ENCODE measurements at places on chromosomes 2 and 18. TPM values are rescaled to one million over a fixed set of nuclear protein-coding genes. Genes with fewer than 3 reads are reported as not detected.

Gene FHOD3
- total RNA-seq, result not detected

GRCh38 chr2:236676136-236676873 lies 106.7 kb downstream of the ACKR3 start:
- no peaks in the 10 kb centered on the region for H3K36me3 ChIP-seq
- no peak for DNase-seq
- no peak overlapping the region for H3K27ac ChIP-seq
- peaks cover 15% of the 10 kb centered on the region for H3K27me3 ChIP-seq

- H3K4me1 ChIP-seq, result peaks cover 7% of the 10 kb centered on the region
- H3K4me3 ChIP-seq, result no peak overlapping the region
- DNase-seq, result no peak
- peaks cover 12% of the 10 kb centered on the region for H3K36me3 ChIP-seq
- H3K27me3 ChIP-seq, result no peaks in the 10 kb centered on the region
Observed at GRCh38 chr2:169983506-169983905, 156.3 kb downstream of the UBR3 start.

GRCh38 chr2:33598561-33599174 lies 431 bp downstream of the FAM98A start:
- peak overlapping the region; percentile 95 for H3K4me3 ChIP-seq
- no peaks in the 10 kb centered on the region for H3K27me3 ChIP-seq
- H3K4me1 ChIP-seq, result peaks cover 25% of the 10 kb centered on the region
- peak; percentile 75 for DNase-seq
- peak overlapping the region; percentile 87 for H3K27ac ChIP-seq
- H3K36me3 ChIP-seq, result peaks cover 7% of the 10 kb centered on the region

Gene IL1RL1
- total RNA-seq, result 0.43 TPM

GRCh38 chr18:154151-154550 lies 4.2 kb upstream of the USP14 start:
- no peak overlapping the region for H3K27ac ChIP-seq
- peaks cover 2% of the 10 kb centered on the region for H3K36me3 ChIP-seq
- no peaks in the 10 kb centered on the region for H3K27me3 ChIP-seq
- no peak for DNase-seq

DNA sequence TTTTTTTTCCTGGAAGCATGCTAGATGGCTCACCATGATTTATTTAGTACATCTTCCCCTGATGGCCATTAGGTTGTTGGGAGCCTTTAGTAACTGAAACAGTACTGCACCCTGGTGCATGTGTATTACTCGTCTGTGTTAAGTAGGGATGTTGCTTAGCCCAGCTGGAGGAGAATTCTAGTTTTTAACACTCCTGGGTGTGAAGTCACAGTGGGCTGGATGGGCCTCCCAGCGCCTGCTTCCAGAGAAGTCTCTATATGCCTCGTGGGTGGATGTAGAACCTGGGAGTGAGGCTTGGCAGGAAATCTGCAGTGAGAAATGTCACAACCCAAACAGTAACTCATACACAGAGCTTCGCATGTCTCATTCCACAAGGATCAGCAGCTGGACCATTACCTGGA lies 28.9 kb upstream of the NT5DC4 start:
- H3K27me3 ChIP-seq, result no peaks in the 10 kb centered on the region
- no peak for DNase-seq
- no peak overlapping the region for H3K4me3 ChIP-seq
- no peaks in the 10 kb centered on the region for H3K36me3 ChIP-seq
- peak overlapping the region; percentile 34 for H3K27ac ChIP-seq

GRCh38 chr2:41618754-41619153 lies 429.1 kb upstream of the PKDCC start:
- H3K27ac ChIP-seq, result no peak overlapping the region
- no peaks in the 10 kb centered on the region for H3K27me3 ChIP-seq
- DNase-seq, result no peak
- no peak overlapping the region for H3K4me3 ChIP-seq
- H3K36me3 ChIP-seq, result no peaks in the 10 kb centered on the region
- no peaks in the 10 kb centered on the region for H3K4me1 ChIP-seq

- H3K4me1 ChIP-seq, result no peaks in the 10 kb centered on the region
- H3K36me3 ChIP-seq, result no peaks in the 10 kb centered on the region
- H3K27ac ChIP-seq, result no peak overlapping the region
- no peak overlapping the region for H3K4me3 ChIP-seq
- peaks cover 17% of the 10 kb centered on the region for H3K27me3 ChIP-seq
- DNase-seq, result no peak
Observed at GRCh38 chr2:100352521-100352920, 30.2 kb upstream of the LONRF2 start.

GRCh38 chr2:212384027-212384426 lies 154.6 kb downstream of the ERBB4 start:
- H3K27me3 ChIP-seq, result no peaks in the 10 kb centered on the region
- no peak overlapping the region for H3K27ac ChIP-seq
- no peak overlapping the region for H3K4me3 ChIP-seq
- DNase-seq, result no peak

GRCh38 chr2:101793277-101793969 lies 95.9 kb downstream of the MAP4K4 start:
- H3K27ac ChIP-seq, result no peak overlapping the region
- no peak for DNase-seq
- peaks cover 20% of the 10 kb centered on the region for H3K36me3 ChIP-seq
- H3K4me1 ChIP-seq, result peaks cover 67% of the 10 kb centered on the region
- H3K4me3 ChIP-seq, result no peak overlapping the region

DNA sequence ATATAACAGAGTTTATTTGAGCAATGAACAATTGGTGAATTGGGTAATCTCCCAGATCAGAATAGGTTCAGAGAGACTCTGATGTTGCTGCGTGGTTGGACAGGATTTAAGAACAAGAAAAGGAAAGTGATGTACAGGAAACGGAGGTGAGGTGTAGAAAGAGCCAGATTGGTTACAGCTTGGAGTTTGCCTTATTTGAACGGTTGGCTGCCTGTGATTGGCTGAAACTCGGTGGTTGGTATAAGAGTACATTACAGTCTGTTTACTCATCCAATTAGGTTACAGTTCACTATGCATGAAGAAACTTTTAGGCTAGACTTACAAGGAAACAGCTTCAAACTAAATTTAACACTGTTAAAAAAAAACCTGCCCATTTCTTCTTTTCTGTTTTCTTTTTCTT lies 68.0 kb upstream of the CABLES1 start:
- H3K27ac ChIP-seq, result no peak overlapping the region
- peak; percentile 17 for DNase-seq
- H3K36me3 ChIP-seq, result peaks cover 1% of the 10 kb centered on the region
- H3K27me3 ChIP-seq, result no peaks in the 10 kb centered on the region
- H3K4me1 ChIP-seq, result peaks cover 45% of the 10 kb centered on the region

DNA sequence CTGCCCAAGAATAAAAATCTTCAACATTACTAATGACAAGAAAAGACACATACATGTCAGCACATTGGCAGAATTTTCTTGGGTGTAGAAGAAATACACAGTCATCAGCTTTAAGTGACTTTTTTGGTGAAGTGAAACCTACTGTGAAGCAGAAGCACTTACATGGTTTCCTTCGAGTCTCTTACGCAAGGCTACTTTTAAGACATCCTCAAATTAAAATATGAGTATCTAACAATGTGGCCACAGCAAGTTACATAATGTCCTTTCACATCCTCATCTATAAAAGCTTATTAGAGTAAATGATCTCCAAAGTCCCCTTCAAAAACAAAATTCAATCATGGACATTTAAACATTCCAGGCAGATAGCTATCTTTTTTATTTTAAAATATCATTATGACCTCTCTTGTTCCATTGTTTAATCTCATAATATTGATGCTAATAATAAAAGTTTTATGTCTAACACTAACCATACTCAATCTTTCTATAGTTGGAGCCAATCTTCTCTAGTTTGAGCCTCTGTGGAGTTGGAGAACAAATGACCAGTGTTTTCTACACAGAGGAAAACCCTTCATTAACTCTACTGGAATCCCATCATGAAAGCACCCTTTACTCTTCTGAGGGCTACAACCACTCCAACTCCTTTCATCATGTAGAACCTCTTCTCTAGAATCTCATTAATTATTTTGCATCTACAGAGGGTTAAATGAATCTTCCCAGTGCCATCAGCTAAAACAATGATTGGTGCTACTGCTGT lies 182.2 kb upstream of the ZFP36L2 start:
- no peaks in the 10 kb centered on the region for H3K27me3 ChIP-seq
- H3K4me1 ChIP-seq, result no peaks in the 10 kb centered on the region
- H3K4me3 ChIP-seq, result no peak overlapping the region

GRCh38 chr2:68178432-68178831 lies 20.7 kb downstream of the PNO1 start:
- H3K36me3 ChIP-seq, result peaks cover 18% of the 10 kb centered on the region
- DNase-seq, result no peak
- peak overlapping the region; percentile 75 for H3K27ac ChIP-seq
- H3K4me1 ChIP-seq, result peaks cover 7% of the 10 kb centered on the region
- H3K27me3 ChIP-seq, result no peaks in the 10 kb centered on the region

Gene LYPD1
- not detected for total RNA-seq

- H3K4me3 ChIP-seq, result no peak overlapping the region
- H3K36me3 ChIP-seq, result no peaks in the 10 kb centered on the region
- peak; percentile 25 for DNase-seq
- H3K27me3 ChIP-seq, result no peaks in the 10 kb centered on the region
Observed at GRCh38 chr2:225270861-225271260, 128.6 kb upstream of the NYAP2 start.

Gene ALLC
- not detected for total RNA-seq

DNA sequence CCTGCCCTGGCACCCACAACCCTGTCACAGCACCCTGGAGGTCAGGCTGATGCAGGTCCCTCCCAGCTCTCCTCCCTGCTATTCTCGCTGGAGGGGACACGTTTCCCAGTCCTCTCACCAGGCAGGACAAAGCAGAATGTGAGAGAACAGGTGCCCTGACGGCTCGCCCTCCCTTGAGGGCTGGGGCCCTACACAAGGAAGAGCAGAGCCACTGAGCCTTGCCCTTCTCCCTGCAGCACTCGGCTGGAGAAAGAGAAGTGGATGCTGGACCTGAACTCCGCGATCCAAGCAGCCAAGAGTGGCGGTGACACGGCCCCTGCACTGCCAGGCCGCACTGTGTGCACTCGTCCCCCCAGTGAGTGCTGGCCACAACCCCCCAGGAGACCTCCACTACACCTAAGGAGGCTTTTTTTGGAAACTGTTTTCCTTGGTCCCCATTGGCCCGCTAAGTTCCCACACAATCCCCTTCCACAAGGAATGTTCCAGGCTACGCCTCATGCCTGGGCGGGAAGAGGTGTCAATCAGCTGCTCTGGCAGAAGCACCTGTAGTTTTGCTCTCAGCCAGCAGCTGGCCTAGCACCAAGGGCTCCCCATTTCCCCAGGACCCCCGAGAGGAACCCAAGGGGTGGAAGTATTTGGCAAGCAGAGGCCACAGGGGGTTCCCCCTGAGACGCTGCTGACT lies 17.4 kb downstream of the STK25 start:
- H3K4me3 ChIP-seq, result no peak overlapping the region
- no peaks in the 10 kb centered on the region for H3K27me3 ChIP-seq
- DNase-seq, result no peak
- no peak overlapping the region for H3K27ac ChIP-seq

GRCh38 chr2:69615969-69616368 lies 27.6 kb downstream of the AAK1 start:
- H3K27ac ChIP-seq, result peak overlapping the region; percentile 30
- H3K4me3 ChIP-seq, result no peak overlapping the region
- peaks cover 40% of the 10 kb centered on the region for H3K4me1 ChIP-seq

GRCh38 chr2:236579746-236580315 lies 10.2 kb downstream of the ACKR3 start:
- H3K4me3 ChIP-seq, result no peak overlapping the region
- no peak for DNase-seq
- H3K27ac ChIP-seq, result no peak overlapping the region

Gene SLC16A14
- total RNA-seq, result 1.1 TPM

DNA sequence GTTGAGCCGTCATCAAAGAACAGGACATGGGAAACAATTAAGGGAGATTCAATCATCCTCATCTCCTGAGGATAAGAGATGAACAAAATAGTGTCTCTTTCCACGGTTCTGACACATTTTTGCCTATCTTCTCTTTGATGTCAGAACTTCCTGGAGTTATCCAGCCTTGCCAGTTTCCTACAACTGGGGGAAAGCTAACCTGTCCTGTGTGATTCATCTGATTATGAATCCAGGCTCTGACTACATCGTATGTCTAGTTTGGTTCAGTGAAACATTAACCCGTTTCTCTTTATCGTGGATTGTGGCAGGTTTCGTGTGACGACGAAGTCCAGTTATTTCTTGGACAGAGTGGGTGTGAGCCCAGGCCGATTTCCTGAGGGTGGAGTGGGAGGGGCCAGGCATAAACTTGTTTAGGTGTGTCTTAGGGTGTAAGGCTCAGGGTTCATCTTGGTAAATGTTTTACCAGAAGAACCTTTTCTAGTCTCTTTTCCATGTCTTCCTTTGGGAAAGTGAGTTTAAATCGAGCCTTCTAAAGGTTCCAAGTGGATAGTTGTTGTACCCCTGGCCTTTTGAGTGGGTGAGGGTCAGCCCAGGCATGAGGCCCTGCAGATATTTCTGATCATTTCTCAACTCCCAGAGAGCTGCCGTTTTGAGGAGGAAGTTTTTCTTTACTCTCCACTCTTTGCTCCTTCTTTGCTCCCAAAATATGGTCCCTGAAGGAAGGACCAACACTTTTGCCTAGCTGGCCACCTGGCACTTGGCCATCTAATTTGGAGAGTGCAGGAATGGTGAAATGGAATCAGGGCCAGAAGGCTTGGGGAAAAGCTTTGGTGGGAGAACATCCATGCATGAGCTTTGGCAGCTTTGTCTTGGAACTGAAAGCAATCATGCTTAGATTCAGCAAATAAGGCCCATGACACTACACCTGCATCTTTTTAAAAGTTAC lies 50.4 kb upstream of the FZD5 start:
- no peaks in the 10 kb centered on the region for H3K4me1 ChIP-seq
- H3K27me3 ChIP-seq, result no peaks in the 10 kb centered on the region
- H3K27ac ChIP-seq, result no peak overlapping the region
- H3K36me3 ChIP-seq, result peaks cover 9% of the 10 kb centered on the region
- H3K4me3 ChIP-seq, result no peak overlapping the region

- H3K27ac ChIP-seq, result no peak overlapping the region
- no peaks in the 10 kb centered on the region for H3K4me1 ChIP-seq
- DNase-seq, result no peak
- H3K4me3 ChIP-seq, result no peak overlapping the region
- H3K36me3 ChIP-seq, result no peaks in the 10 kb centered on the region
Observed at GRCh38 chr2:229634601-229635370, 79.6 kb downstream of the DNER start.

DNA sequence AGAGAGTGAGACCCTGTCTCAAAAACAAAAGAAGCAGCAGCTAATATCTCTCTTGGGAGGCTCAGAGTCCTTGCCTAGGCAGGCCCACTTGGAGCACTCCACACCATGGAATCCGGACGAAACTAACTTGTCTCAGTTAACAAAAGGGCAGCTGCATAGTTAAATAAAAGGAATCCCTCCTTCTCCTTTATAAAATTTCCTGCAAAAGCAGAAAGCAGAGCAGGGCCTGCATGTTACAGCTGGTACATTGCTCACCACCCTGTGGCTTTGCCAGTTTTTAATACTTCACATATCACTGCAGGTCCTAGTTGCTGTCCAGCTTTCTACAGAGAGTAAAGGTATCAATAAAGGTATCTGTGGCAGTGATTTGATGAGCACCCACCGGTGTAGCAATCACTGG lies 93.6 kb downstream of the ASAP2 start:
- no peak for DNase-seq
- H3K36me3 ChIP-seq, result no peaks in the 10 kb centered on the region
- no peak overlapping the region for H3K4me3 ChIP-seq
- H3K27me3 ChIP-seq, result no peaks in the 10 kb centered on the region
- H3K27ac ChIP-seq, result no peak overlapping the region

Gene CPO
- total RNA-seq, result not detected

Gene CYP26B1
- total RNA-seq, result not detected
